ENCODE measurements at places on chromosomes 5 and 9. TPM values are rescaled to one million over a fixed set of nuclear protein-coding genes. Genes with fewer than 3 reads are reported as not detected.

Gene C9orf85
- 7.6 TPM for total RNA-seq

Gene FGF10
- total RNA-seq, result not detected

Gene PCDHA2
- not detected for total RNA-seq

GRCh38 chr5:172953776-172954675 is 5.2 kb upstream of the RPL26L1 start:
- no peaks in the 10 kb centered on the region for H3K27me3 ChIP-seq
- no peak overlapping the region for H3K4me3 ChIP-seq
- H3K4me1 ChIP-seq, result peaks cover 14% of the 10 kb centered on the region
- no peak for DNase-seq
- H3K36me3 ChIP-seq, result peaks cover 2% of the 10 kb centered on the region

Gene ABLIM3
- total RNA-seq, result not detected
